Endothelial cell (in vitro differentiated cells): ENCODE measurements at places on chromosomes 13 and 19.

DNA sequence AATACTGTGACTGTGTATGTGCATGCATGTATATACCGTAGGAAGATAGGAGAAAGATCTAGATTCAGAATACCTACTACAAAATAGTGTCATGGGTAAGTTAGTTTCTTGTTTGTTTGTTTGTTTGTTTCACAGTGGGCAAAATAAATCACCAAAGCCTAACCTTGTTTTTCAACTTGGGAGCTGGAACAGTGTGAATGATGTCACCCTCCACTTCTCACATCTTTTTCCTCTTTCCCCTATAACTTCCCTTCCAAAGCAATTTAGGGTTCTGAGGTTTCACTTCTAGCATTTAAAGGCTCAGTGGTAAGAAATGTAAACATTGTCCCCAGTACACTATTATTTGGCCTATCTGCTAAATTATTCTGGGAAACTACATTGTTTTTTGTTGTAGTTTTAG is 5.4 kb downstream of the KCTD4 start:
- no peak for DNase-seq

- peak; percentile 26 for DNase-seq
These were observed 533 bp downstream of the ZNF544 start for GRCh38 chr19:58229255-58229639.

DNA sequence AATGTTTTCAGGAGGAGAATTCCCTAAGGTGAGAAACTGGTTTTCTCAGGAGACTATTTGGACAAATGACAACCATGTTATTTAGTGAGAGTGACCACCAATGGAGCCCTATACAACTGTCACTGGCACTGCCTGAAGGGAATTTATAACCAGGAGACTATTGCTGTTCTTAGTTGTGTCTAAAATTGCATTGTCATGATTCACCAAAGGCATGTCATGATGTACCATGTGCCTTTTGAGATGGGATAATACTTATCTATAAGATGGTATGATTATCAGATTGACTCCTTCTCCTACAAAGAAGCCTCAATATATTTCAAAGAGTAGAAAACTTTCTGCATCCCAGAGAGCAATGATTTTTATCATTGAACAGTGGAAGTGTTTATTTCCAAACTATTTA is 739.4 kb upstream of the GPC6 start:
- DNase-seq: no peak

GRCh38 chr19:17266026-17266425 is 1.2 kb upstream of the BABAM1 start:
- DNase-seq: no peak

GRCh38 chr13:88014527-88014926 is 343.4 kb downstream of the SLITRK5 start:
- no peak for DNase-seq

DNA sequence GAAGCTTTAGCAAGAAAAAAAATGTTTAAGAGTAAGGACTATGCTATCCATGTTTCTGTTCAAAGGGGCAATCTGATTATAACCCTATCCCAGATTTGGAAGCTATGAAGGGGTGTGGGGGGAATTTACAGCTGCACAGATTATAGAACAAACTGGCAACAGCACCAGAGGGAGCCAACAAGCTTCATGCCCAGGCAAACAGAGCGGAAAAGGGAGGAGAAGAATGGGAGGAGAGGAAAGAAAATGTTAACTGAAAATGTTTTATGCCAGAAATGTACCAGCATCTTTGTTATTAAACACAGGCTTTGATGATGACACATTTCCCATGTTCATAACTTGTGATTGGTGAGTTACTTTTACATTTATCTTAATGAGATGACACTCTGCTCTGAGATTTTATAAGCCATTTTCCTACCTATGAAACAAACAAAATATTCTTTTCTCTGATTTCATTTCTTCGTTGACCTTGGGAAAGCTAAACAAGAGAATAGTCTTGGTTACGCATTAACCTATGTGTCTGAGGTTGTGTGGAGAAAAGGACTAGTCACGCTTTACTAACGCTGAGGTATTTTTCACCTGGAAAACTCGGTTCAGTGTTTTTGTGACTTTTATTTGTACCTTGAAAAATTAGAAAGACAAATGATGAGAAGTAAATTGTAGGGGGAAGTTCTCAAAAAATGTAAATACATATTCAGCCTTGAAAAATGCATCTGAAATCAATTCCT is 235.8 kb upstream of the MIR17HG start:
- DNase-seq: no peak

- no peak for DNase-seq
These were observed 427.2 kb downstream of the COG6 start for GRCh38 chr13:40082639-40083038.

GRCh38 chr19:58474291-58474996 is 1.7 kb upstream of the ZNF446 start:
- no peak for DNase-seq

GRCh38 chr13:113865427-113865826 is 1.6 kb upstream of the GAS6 start:
- DNase-seq: no peak

GRCh38 chr13:76745261-76746200 is 140.7 kb downstream of the KCTD12 start:
- no peak for DNase-seq

GRCh38 chr19:9883231-9883758 is 48.2 kb downstream of the PIN1 start:
- DNase-seq: no peak

- no peak for DNase-seq
These were observed 2097.0 kb downstream of the PCDH9 start for GRCh38 chr13:65133094-65133493.

DNA sequence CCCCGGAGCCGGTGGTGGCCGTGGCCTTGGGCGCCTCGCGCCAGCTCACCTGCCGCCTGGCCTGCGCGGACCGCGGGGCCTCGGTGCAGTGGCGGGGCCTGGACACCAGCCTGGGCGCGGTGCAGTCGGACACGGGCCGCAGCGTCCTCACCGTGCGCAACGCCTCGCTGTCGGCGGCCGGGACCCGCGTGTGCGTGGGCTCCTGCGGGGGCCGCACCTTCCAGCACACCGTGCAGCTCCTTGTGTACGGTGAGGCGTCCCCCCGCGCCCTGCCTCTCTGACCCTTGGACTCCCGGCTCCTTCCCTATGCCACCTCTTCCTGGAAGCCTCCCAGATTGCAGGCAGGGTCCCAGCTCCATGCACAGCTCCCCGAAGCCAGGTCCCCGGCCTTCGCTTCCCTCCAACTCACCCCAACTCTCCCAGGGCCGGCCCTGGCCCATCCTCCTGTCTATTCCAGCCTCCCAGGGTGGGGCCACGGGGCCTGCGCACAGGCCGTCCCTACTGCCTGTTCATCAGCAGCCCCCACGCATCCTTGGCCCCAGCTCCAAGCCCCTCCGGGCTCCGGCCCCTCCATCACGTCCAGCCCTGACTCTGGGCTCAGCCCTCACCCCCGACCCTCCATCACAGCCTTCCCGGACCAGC is 1.7 kb downstream of the MADCAM1 start:
- DNase-seq: no peak

GRCh38 chr13:95503662-95504061 is 48.9 kb upstream of the CLDN10 start:
- no peak for DNase-seq

DNA sequence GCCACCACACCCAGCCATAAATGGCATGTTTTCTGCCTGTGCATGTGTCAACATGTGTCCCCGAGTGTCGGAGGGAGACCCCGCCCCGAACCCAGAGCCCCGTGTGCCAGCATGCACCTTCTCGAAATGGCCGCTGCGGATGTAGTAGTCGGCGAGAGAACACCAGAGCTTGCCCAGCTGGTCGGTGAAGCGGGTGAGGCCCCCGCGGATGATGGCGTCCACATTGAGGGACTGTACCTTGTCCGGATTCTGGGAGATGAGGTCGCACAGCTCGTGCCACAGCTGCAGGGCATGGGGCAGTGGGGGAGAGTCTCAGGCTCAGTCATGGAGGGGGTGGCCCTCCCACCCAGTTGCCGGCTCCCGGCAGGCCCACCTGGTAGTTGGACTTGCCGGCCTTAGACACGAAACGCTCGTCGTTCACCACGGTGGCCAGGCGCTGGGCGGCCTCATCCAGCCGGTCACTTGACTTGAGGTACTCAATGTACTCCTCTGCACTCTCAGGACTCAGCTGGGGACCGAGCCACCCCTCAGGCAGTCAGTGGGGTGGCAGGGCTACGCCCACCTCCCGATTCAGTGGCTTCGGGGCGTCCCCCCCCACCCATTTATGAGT is 3.5 kb downstream of the XAB2 start:
- no peak for DNase-seq

GRCh38 chr19:33063356-33063752 is 1.3 kb downstream of the RHPN2 start:
- DNase-seq: no peak

DNA sequence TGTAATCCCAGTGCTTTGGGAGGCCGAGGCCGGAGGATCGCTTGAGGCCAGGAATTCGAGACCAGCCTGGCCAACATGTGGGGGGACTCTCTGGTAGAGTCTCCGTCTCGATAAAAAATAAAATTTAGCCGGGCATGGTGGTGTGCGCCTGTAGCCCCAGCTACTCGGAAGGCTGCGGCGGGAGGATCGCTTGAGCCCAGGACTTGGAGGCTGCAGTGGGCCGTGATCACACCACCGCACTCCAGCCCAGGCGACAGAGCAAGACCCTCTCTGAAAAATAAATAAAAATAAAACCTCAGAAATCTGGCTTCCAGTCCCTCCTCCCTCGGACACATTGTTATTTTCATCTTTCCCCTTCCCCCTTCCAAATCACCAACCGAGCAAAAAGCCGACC is 332 bp downstream of the IRGQ start:
- peak; percentile 22 for DNase-seq

GRCh38 chr19:56144376-56144775 is 3.3 kb downstream of the ZNF444 start:
- no peak for DNase-seq

DNA sequence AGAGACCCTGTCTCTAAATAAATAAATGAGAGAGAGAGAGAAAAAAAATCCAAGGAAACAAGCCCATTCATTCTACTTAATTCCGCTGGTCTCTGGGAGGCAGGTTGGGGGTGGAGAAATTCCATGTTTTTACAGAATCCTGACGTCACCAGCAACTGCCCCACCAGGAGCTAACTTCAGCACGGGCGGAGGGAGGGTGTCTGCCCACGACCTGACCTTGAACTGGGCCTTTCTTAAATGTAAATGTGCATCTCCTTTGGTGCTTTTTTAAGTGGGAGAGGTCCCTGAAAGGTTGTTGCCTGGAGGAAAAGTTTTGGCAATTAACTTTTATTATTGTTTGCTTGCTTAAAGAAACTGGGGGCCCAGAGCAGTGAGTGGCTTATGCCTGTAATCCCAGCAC is 15.5 kb downstream of the KLF2 start:
- no peak for DNase-seq

DNA sequence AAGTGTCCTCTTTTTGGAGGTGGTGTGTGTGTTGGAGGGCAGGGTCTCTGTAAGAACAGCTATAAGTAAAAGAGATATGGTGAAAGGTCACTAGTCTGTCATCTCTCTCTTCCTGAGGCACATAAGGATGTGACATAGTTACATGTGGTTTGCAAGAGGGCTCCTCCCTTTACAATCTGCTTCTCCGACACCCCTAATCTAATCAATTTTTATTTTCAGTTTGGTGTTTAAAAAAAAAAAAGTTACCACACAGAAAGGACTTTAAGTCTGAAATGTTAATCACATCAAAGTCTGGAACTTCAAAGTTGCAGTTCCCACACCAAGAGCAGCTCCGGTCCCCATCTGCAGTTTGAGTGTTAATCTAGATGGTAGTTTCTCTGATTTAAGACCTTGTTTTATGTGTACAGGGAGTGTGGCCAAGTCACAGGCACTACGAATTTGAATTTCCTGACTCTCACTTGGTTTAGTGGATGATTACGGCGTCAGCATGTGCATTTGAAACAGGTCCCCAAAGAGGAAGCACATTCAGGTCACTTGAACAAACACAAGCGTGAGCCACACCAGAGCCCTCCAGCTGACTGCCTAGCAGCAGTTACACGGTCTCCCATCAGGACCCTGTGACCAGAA is 53.1 kb downstream of the FOXO1 start:
- no peak for DNase-seq

- DNase-seq: no peak
These were observed 25.5 kb upstream of the TNFRSF19 start for GRCh38 chr13:23544668-23545067.

DNA sequence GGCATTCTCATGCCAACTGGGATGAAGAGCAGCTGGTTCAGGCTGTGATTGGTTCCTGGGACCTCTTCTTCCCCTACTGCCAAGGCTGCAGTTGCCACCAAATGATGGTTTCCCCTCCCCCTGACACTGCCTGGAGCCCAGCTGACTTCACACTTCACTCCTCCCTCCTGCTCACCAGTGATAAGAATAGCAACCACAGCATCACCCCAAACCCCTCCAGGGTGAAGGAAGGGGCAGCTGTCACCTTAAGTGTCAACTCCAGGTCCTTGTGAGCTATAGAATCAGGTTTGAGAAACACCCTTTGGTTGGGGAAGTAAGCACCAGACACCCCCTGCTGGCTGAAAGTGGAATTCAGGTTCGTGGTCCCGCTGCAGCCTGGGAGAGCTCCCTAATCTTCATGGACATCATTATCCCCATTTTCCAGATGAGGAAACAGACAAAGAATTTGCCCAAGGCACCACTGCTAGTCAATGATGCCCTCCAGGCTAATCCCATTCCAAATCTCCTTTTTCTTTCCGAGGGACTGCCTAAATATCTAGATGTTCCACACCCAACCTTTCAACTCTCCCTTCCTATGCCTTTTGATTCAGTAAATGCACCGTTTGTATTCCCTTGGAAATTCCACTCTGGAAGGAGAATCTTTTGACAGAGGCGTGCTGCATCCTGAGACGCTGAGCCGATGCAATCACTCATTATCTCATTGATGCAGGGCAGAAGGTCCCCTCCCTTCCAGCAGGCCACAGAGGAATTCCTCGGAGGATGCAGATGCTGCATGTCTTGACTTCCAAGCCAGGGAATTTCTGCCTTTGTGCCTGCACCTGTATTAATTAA is 50.6 kb upstream of the UQCRFS1 start:
- peak; percentile 77 for DNase-seq

- no peak for DNase-seq
These were observed 372.7 kb downstream of the LIG4 start for GRCh38 chr13:107842562-107843180.

DNA sequence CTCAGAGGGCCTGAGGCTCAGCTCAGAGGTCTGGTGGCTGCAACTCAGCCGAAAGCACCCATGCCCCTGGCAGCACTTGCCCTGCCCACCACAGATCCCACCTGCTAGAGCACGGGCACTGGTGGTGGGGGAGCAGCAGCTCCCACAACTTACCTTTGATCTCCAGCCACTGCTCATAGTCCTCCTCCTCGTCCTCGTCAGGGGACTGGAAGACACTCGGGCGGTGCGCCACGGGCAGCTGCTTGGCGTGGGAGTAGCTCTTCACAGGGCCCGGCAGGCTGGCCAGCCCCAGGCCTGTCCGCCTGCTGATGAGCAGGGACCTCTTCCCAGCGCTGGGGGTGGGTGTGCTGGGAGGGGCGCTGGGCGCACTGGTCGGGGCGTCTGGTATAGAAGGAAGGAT is 14.6 kb downstream of the SUGP1 start:
- DNase-seq: no peak

GRCh38 chr13:114204894-114205293 is 25.8 kb downstream of the CFAP97D2 start:
- no peak for DNase-seq

- DNase-seq: no peak
These were observed 42.6 kb upstream of the ZNF507 start for GRCh38 chr19:32302778-32303177.

- DNase-seq: no peak
These were observed 7.8 kb upstream of the KLK14 start for GRCh38 chr19:51090471-51090870.
